T1000 (cell line): ENCODE measurements at places on chromosomes 13 and 19.
A peak's percentile ranks its signal among the peaks of the same experiment; 100 is the strongest.

DNA sequence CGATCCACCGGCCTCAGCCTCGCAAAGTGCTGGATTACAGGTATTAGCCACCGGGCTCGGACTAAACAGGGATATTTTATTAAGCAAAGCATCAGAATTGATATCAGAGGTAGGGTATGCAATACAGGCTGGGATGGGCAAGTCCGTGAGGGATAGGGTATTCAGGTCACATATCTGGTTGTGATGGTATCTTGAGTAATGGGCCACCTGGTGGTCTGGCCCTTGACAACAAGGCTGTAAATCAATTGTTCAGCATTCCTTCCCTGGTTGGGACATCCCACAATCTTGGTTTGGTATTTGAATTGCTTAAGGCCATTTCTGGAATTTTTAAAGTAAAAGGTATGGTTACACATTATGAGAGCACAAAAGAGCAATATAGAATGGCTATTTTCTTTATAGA lies 1588.0 kb downstream of the SLITRK1 start:
- no peak for DNase-seq

DNA sequence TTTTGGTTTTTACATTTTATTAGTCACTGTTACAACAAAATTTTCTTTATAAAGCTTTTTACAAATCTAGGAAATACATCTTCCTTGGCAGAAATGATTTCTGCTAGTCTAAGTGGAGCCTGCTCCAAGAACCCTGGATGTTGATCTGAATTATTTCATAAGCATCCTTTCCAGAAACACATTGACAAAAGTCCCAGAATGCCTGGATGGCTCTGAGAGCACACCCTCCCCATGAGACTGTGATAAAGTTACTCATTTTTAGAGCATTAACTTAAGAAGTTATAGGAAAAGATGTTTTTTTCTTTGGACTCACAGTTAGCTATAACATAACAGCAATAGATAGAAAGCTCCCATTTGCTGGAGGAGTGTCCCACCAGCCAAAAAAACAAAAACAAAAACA lies 559.6 kb upstream of the SPRY2 start:
- no peak for DNase-seq

- no peak for DNase-seq
These were observed 8.1 kb upstream of the RSPH6A start for GRCh38 chr19:45823182-45823581.

- DNase-seq: no peak
These were observed 24.2 kb downstream of the ZFR2 start for GRCh38 chr19:3844596-3844995.

DNA sequence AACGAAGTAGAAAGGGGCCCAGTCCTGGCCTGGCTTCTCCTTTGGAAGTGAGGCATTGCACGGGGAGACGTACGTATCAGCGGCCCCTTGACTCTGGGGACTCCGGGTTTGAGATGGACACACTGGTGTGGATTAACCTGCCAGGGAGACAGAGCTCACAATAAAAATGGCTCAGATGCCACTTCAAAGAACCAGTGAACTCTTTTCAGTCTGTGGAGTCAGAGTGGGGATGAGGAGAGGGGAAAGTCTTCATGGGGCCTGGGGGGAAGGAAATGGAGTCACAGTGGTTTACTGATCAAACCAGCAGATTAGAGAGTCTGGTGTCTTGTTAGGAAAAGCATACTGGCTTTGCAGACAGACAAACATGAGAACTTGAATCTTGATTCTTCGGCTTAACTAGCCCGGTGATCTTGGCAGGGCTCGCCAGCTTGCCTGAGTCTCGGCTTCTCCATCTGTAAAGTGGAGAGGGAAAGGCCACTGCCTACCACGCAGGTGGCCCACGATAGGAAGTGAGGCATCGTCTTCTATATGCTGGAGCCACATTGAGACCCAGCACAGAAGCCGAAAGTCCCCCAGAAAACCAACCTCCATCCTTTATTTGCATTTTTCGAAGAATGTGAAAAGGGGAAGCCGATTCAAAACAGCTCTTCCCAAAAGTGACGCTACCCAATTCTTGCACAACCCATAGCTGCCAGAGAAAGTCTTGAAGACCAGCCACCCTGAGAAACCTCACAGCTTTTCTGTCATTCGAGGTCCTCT lies at the start of gene FFAR1:
Gene FFAR1, plus strand, starts transcription at position 732 of the 759 bp plus-strand sequence. CDS start 3,650 bp downstream, outside the sequence.
- DNase-seq: no peak

DNA sequence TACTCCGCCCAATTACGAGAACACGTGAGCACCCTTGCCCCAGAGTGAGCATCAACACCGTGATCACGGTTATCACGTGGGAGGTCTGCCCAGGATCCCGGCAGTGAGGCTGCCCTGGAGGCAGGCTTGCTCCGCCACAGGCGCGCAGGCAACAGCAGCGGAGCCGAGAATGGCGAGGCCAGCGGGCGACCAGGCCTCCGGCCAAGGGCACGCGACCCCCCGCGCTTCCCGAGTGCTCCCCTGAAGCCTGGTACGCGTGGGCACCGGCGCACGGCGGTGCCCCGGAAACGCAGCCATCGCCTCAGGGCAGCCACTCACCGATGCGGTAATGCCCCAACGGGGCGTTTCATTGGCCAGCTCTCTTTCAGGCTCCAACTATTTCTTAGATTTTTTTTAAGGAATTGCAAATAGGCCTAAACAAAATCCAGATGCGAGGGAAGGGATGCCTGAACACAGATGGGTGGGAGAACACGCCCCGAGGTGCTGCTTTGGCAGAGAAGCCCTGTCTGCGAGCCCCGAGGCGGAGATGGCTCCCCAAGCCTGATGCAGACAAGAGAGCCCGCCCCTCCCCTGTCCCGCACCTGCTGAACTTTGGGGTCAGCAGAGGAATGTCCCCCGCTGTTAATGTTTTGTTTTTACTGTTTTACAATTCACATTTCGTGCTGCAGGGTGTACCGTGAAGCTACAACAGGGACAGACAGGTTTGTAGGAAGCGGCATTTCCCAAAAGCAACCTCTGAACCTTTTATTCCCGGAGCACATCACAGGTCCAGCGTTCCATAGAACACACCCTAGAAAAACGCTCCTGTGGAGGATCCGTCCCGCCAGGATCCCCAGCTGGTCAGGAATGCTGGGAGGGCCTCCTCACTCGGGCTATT lies 132.7 kb downstream of the ZDHHC20 start:
- DNase-seq: peak; percentile 66

DNA sequence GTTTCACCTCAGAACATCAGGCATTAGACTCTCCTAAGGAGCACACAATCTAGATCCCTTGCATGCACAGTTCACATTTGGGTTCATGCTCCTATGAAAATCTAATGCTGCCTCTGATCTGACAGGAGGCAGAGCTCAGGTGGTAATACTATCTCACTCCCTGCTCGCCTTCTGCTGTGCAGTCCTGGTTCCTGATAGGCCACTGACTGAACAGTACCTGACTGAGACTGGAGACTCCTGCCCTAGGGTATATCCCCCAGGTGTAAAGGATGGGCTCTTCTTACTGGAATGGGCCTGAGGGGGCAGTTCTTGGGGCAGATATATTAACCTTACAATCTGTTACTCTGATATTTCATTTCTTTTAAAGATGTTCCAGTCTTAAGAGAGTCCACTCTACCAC lies 6.3 kb downstream of the OBI1 start:
- DNase-seq: no peak

GRCh38 chr19:50341091-50341564 lies 12.0 kb upstream of the KCNC3 start:
- DNase-seq: no peak

DNA sequence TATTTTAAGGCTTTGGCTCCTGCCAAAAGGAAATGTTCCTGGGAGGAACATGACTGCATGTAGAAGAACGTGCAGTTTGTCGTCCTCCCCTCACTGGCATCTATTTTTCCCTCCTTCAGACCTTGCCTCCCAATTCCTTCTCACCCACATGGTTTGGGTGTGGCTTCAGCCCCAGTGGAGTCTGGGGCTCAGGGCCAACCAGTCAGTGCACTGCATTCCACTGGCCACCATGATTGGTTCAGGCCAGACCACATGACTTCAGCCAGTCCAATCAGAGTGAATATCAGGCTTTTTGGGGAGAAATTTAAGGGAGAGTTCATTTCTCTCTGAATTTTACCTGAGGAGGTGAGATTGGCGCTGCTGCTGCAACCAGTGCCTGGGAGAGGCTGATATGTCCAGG lies 171.6 kb downstream of the ZIC5 start:
- DNase-seq: no peak

DNA sequence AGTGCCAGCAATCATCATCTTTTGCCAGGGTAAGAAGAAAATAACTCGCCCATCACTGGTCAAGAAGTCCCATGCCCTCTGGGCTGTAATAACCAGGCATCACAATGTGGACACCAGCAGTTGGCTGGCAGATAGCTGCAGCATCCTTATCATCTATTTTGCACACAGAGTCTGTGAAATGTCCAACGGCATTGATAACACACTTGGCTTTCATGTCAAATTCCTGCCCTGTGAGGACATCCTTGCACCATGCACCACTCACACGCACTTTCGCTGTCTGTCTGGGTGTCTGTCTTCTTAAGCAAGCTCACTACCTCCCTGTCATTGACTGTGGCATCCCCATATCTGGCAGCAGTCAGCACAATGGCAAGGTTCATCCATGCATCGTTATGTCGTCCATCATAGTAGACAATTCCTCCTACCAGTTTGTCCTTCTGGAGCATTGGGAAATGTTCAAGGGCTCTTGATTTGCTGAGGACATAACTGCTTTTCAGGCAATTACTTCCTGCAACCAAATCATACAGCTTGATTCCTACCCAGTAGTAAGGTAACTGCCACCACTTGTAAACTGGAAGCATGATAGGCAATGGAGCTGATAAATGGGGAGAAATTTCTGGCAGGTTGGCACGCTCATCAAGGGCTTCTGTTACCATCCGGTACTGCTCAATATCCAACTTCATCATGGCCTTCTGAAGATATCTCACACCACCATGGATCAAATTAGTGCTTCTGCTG lies 6.8 kb upstream of the ZSCAN5A start:
- DNase-seq: no peak

DNA sequence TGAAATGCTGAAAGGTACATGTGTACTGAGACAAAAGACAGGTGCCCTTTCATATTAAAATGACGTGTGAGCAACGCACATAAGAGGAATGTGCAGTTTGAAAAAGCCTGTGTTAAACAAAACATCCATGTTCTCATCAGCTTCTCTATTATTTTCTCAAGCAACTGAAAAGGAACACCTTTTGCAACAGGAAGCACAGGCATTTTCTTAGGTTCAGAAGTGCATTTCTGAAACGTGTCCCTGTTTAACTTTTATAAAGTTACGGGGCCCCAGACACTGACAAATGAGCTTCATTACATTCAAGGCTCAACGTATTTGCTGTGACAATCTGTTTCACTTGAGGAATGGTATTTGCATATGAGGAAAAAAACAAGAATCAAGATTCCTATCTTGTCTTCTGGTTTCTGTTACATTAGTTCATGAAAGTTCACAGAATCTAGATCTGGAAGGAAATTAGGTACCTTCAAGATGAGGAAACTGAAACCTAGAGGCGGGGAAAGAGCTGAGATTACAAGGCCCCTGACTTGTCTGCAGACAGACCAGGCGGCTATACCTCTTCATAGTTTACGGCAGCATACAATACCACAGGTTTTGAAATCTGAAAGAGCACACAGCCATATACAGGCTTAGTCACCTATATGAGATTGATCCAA lies 431.7 kb downstream of the KLF12 start:
- DNase-seq: no peak

GRCh38 chr19:5121266-5122120 lies 152.6 kb downstream of the KDM4B start:
- DNase-seq: no peak

DNA sequence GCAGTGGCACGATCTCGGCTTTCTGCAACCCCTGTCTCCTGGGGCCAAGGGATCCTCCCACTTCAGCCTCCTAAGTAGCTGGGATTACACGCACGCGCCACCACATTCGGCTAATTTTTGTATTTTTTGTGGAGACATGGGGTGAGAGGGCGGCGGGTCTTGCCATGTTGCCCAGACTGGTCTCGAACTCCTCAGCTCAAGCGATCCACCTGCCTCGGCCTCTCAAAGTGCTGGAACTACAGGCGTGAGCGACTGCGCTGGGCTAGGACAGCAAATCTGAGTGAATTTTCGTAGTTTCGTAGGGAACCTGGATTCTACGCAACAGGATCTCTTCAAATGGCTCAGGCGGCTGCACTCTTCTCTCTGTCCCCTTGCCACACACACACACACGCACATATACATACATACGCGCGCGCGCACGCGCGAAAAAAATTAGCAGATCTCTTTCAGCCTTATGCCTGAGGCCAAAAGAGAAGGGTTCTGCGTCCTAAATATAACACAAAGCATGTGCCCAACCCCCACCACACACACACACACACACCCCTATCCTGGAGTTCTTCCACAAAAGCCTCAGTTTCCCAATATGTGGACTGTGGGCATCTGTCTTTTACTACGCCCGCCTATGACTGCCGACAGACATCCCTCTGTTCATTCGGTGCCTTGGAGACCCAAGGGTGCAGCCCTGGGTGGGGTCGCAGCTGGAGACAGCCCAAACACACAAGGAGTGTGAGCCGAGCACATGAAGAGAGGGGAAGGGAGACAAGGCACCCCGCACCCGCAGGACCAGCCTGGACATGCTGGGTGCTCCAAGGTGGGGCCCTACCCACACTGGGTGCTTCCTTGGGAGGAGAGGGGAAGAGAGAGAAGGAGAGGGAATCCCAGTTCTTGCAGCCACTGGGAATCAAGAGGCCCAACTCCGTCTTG lies 616 bp downstream of the PINLYP start:
- no peak for DNase-seq

GRCh38 chr13:110018009-110018408 lies 231.6 kb upstream of the IRS2 start:
- DNase-seq: peak; percentile 40

GRCh38 chr13:39509616-39510315 lies 93.2 kb downstream of the LHFPL6 start:
- DNase-seq: no peak

- DNase-seq: no peak
These were observed 12.6 kb upstream of the GARRE1 start for GRCh38 chr19:34241513-34242337.

DNA sequence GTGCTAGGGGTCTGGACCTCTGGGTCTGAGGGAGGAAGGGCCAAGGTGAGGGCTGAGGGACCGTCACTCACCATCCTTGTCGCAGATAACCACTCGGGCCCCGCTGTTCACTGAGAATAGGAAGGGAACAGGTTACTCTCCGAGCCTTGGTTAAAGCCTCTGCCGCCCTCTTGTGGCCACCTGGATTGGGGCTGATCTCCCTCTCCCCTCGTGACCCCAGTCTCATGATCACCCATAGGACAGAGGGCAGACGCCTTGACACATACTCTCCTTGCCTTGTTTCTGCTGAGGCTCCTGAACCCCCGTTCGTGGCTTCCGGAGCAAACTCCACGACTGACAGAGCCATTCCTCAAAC lies 580 bp downstream of the HSD17B14 start:
- peak; percentile 72 for DNase-seq
